ENCODE measurements at places on chromosomes 4 and X. TPM values are rescaled to one million over a fixed set of nuclear protein-coding genes. Genes with fewer than 3 reads are reported as not detected.

Gene RENBP
- total RNA-seq: 38.7 TPM

Gene TCEAL2
- 3.8 TPM for total RNA-seq

Gene TREX2
- not detected for total RNA-seq

Gene RIPPLY1
- not detected for total RNA-seq

Gene NXF2
- total RNA-seq: not detected

Gene ZNF280C
- 5.3 TPM for total RNA-seq

Gene ANKRD50
- total RNA-seq: 14.8 TPM

Gene SRPX2
- total RNA-seq: 1.4 TPM

Gene RAB33A
- total RNA-seq: 3.2 TPM

Gene XPNPEP2
- total RNA-seq: not detected

Gene NLGN4X
- total RNA-seq: 1.5 TPM

Gene TECRL
- total RNA-seq: not detected

Gene UGT2B15
- total RNA-seq: not detected

Gene MAGEA12
- not detected for total RNA-seq

Gene TRPC3
- total RNA-seq: not detected

Gene NUDT11
- total RNA-seq: 8.9 TPM

Gene GPR173
- 6.4 TPM for total RNA-seq

Gene PAGE2
- not detected for total RNA-seq

Gene SYTL4
- 3.3 TPM for total RNA-seq
